Activated CD4-positive, alpha-beta T cell treated with anti-CD3 and anti-CD28 coated beads for 4 hours (primary cell): ENCODE measurements at places on chromosomes 12 and 14.

GRCh38 chr12:21500786-21501257 is 613 bp downstream of the RECQL start:
- no peak for DNase-seq

DNA sequence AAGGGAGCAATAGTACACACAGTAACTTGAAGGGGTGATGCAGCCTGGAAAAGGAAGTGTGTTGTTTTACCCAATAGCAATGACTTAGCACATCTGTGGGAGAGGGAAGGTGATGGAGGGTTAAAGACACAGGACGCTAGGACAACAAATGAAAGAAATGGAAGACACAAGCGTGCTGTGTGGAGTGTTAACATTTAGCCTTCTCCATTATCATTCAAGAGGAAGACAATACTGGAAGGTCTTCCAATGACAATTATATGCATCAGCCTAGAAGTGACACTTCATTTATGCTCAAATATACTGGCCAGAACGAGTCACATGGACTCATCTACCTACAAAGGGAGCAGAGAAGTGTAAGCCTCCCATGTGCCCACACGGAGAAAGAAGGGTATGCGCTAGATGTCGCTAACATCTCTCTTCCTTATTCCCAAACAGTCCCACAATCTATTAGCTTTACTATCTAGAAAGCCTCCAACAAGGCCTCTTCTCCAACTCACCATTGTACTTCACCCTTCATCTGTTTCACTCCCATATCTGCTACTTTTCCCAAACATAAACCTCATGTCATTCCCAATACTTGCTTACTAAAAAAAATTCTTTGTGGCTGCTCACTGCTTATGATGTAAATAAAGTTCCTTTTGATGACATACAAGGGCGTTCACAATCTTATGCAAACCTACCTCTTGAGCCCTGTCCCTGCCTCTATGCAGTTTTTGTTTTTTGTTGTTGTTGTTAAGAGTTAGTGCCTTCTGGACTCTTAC is 20.3 kb downstream of the PPM1H start:
- no peak for DNase-seq

DNA sequence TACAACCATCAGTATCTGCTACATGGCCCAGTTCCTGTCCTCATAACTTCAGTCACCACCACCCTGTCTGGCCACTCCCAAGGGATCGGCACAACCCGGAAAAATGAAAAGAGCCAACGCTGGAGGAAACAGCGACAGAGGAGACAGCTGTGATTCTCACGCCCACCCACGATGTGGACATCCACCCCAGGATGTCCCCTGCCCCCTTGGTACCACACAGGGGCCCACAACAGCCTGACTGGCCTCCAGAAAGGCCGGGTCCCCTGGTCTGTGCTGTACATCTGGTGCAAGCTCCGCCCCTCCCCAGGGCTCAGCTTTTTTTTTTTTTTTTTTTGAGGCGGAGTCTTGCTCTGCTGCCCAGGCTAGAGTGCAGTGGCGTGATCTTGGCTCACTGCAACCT is 12.5 kb downstream of the RPS6KL1 start:
- DNase-seq: no peak

DNA sequence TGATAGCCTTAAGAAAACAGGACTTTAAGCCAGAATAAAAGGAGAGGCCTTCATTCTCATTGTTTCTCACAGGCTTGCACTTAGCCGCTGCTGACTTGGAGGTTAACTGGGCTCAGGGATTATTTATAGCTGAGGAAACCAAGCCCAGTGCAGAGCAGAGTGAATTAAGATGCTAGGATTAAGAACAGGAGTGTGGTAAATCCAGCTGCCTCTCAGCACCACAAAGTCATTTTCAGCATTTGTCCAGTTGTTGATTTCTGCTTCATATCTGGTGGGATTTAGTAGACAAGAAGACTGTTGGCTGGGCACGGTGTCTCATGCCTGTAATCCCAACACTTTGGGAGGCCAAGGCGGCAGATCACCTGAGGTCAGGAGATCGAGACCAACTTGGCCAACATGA is 14.3 kb upstream of the KRT73 start:
- no peak for DNase-seq

DNA sequence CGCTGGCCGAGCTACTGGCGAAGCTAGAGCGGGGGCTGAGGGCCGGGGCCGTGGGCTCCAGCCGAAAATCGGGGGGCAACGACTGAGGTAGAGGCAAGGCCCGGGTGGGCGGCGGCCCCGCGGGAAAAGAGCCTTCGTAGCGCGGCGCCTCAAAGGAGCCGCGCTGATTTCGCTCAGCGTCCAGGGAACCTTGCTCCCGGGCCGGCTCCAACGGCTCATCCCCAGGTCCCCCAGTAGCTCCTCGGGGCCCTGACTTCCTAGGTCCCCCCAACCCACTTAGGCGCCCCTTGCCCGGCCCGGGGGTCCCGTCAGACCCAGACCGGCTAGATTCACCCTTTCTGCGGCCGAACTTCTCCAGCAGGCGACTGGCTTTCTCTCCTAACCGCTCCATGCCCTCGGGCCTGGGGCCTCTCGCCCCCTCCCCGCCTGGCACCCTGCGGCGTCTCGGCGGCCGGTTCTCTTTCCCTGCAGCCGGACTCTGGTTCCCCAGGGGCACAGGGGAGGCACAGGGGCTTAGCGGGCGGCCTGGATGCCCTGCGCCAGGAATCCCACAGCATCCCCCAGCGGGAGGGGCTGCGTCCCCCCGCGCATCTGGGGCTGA is 375 bp downstream of the AJUBA start:
- DNase-seq: no peak

DNA sequence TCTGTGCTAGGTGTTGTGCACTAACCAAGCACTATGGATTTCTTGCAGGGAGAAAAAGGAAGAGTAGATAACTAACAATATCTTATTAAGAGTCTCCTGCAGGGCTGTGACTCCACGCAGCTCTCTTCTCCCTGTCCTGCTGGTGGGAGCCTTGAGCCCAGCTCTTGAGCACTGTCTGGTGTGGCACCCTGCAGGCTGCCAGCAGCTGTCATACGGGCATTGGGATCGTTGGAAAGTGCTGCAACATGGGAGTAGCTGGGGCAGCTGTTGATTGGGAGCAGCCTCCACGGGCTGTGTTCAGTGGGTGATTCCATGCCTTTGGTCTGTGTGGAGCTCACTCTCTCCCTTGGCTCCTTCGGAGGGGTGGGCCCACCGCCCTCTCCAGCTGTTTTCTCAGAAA is 125.3 kb downstream of the FBXL14 start:
- no peak for DNase-seq

DNA sequence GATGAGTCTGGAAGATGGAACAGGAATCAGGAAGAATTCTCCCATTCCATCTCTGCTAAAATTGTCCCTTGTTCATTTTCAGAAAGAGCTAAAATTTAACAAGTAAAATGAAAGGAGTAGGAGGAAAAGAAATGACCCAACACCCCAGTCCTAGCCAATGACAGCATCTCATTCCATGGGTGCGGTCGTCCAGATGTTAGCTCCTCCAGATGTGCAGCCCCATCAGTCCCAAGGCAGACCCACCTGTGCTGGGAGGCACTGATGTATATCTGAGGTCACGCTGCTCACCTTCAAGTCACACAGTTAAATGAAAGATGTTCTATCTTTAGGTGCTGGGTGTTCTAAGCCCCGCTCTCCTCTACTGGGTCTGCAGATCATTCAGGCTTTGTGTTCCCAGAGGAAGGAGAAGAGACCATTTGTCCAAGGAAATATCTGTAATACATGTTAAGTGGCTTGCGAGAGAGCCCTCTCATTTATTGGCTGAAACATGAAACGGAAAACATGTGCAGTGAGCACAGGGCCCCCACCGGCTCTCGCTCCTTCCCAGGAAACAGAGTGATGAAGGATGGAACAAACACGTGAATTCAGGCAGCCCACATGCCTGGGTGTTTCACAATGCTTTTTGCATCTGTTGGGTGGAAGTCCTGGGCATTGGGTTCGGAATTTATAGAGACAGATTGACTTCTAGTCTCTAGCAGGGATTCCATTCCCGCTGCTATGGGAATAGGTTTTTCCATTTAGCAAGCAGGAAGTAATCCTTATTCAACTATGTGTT is 294.6 kb downstream of the NUAK1 start:
- DNase-seq: no peak

DNA sequence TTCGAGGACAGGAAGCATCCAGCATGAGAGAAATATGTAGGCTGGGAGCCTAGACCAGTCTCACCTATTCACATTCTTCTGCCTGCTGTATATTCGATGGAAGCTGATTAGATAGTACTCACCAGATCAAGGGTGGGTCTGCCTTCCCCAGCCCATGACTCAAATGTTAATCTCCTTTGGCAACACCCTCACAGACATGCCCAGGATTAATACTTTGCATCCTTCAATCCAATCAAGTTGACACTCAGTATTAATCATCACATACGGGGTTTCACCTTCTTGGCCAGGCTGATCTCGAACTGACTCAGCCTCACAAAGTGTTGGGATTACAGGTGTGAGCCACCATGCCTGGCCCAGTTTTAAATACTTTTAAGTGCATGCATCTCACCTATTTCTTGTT is 30.5 kb upstream of the SLC10A1 start:
- DNase-seq: no peak

DNA sequence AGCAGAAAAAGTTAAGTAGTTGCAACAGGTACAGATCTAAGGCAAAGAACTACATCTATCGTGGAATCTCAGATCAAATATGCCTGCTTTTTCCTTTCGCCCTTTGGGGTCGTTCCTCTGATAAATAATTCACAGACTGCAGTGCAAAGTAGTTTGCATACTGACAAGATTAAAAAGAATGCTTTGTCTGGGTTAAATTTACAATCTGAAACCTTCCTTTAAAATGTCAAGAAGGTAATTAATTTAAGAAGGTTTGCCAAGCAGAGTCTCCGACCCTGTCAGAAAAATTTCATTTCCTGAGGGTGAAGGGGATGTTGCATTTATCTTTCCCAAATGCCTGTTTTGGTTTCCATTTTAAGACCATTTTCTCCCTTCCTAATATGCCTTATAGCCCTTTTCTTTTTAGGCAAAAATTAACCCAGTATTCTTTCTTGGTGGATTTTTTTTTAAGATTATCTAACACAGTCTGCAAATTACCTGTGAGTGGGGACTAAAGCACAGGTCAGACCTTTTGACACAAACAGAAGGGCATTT is 406.9 kb downstream of the LRIG3 start:
- DNase-seq: no peak

GRCh38 chr12:49057888-49058287 is 2.7 kb downstream of the KMT2D start:
- no peak for DNase-seq

DNA sequence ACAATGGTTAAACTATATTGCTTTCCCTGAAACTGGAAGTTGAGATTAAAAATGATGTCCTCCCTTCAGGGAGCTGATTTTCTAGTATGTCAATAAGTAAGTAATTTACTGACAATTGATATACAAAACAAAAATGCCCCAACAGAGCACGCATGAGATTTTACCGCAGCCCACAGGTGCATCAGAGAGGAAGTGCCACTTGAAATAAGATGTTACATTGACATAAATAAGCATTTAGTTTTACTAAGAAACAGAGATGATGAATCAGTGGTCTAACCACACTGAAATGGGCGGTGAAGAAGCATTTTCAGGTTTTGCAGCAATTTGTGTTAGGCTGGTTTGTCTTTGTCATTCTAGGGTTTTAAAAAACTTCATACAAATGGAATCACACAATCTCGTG is 8.8 kb upstream of the CLECL1 start:
- peak; percentile 65 for DNase-seq

GRCh38 chr14:104547310-104547997 is 32.1 kb upstream of the C14orf180 start:
- DNase-seq: no peak

- no peak for DNase-seq
These were observed 176.6 kb downstream of the FOXN3 start for GRCh38 chr14:89240414-89240813.

GRCh38 chr12:75087654-75088053 is 122.0 kb downstream of the KCNC2 start:
- DNase-seq: no peak

- no peak for DNase-seq
These were observed 41.3 kb upstream of the TMTC2 start for GRCh38 chr12:82645414-82645813.

GRCh38 chr14:51816031-51816430 is 44.4 kb upstream of the GNG2 start:
- no peak for DNase-seq

DNA sequence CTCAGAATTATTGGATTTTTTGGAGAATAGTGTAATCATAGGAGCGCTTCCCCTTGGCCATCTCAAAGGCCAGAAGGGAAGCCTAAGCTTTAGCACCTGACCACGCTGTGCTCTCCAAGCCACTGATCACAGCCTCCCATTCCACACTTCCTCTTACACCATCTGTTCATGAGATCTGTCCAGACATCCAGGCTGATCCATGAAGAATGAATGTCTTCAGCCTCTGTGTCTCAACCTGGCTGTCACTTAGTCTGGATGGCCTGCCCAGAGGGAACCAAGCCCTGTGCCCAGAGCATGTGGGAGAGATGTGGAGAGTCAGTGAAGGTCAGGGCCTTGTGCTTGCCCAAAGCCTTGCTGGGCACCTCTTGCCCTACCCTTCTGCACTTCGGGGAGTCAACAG is 40.5 kb downstream of the TSPAN11 start:
- DNase-seq: no peak

GRCh38 chr14:71856199-71856919 is 75.9 kb upstream of the RGS6 start:
- no peak for DNase-seq

DNA sequence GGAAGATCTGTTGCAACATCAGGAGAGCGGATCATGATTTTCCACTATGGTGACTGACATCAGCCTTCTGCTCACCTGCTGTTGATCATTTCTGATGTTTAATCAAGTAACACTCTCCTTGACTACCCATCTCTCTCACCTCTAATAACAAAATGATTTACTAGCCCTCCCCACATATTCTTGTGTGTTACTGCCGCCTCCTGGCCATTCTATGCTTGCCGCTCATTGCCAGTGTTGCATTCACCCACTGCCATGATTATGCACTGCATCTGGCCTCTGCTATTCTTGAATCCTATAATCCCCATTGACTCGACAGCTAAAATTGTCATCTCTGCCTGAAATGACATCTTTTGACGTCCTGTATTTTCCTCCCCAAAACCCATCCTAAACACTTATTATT is 113.8 kb downstream of the RERGL start:
- DNase-seq: no peak

- no peak for DNase-seq
These were observed 681.4 kb upstream of the FBXO33 start for GRCh38 chr14:40113671-40114070.

GRCh38 chr14:101333335-101334280 is 227.7 kb upstream of the DIO3 start:
- DNase-seq: no peak
